CD4-positive, alpha-beta T cell treated with Interleukin-6 at 100 ng/mL for 8 hours (primary cell): ENCODE measurements at places on chromosomes 11 and 22.

GRCh38 chr11:69122630-69123431 lies 32.9 kb upstream of the SMIM38 start:
- DNase-seq, result peak; percentile 54

DNA sequence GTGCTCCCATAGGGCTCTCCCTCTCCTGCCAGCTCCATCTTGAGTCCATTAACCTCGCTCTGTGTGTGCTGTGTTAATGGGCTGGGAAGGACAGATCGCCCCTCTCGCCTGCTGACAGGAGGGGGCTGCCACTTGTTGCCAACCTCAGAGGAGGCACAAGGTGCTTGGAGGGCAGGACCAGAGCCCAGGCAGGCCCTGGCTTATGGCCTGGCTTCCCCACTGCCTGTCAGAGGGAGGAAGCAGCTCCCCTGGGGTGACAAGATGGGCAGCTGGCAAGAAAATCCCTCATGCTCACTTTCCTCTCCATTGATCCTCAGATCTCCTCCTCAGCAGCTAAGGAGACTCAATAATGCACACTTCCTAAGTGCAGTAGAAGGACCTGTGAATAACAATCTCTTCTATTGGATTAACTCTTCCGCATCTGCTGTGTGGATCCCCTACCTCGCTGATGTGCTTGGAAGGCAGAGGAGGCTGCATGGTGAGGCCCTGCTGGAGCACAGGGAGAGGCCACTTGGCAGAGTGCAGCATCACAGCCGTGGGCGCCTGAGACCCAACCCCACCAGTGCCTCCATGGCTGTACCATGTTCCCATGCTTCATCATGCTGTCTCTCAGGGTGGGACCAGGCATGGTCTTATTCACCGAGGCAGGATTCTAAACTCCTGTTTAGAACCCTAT lies 70.3 kb downstream of the TRIM29 start:
- no peak for DNase-seq

- DNase-seq, result peak; percentile 36
These were observed 10.5 kb downstream of the GRK2 start for GRCh38 chr11:67276781-67277230.

DNA sequence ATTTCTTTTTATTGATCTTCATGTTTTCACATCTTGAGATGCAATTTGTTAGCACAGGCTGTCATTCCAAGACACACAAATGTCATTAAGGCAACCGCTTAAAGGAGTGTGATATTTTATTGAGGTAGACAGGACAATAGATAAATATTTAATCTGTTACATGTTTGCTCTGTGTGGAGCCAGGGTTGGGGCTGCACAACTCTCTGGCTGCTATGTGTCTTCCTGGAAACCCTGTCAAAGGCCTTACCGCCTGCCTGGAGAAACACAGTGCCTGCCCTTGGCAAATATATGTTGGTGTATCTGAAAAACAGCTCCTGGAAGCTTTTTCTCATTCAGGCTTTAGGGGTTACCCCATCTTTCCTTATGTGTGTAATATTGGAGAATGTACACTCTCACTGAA lies 139.7 kb upstream of the TEAD1 start:
- DNase-seq, result no peak

DNA sequence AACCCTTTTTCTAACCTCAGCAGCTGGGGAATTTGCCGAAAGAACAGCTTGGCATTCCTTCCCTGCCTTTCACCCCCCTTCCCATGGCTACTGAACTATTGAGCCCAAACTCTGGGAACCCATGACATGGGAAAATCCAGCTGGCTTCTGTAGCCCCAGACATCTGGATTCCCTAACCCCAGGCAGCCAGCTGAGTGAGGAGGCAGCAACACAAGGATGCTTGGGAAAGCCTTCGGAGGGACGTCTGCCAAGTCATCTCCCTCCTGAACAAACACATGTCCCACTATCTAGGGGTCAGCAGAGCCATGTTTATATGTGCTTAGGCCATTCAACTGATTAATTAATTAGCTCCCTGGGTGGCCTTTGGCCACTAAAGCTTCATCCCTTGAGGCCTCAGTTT lies 21.6 kb downstream of the LRRC55 start:
- DNase-seq, result no peak

GRCh38 chr11:66542362-66542761 lies 3.5 kb downstream of the ZDHHC24 start:
- no peak for DNase-seq

DNA sequence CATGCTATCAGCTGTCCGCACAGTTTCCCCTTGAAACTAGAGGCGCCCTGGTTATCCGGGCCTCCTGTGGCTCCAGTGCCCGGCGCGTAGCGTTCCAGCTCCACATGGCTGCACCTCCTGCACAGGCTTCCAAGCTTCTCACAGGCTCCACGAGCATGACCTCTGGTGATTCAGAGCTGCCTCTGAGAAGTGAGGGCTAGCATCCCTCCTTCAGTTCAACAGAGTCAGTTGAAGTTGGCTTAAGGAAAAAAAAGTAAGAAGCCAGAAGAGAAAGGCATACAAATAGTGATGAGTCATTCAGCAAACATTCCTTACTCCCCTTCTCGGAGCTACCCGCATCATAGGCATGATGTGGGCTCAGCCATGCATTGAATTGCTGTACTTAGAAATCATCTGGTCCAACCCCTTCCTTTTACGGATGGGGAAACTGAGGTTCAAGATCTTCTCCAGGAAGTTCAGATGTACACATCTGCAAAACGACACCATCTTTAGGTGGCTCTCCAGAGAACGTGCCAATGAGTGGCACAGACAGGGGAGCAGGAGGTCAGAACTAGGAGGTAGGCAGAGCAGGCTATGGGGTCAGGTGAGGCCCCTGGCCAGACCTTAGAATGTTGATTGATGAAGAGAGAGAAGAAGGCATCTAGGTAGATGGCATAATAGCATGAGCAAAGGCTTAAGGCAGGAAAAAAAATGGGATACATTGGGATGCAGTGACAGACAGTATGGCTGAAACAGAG lies 216.3 kb upstream of the TBCEL start:
- DNase-seq, result no peak

DNA sequence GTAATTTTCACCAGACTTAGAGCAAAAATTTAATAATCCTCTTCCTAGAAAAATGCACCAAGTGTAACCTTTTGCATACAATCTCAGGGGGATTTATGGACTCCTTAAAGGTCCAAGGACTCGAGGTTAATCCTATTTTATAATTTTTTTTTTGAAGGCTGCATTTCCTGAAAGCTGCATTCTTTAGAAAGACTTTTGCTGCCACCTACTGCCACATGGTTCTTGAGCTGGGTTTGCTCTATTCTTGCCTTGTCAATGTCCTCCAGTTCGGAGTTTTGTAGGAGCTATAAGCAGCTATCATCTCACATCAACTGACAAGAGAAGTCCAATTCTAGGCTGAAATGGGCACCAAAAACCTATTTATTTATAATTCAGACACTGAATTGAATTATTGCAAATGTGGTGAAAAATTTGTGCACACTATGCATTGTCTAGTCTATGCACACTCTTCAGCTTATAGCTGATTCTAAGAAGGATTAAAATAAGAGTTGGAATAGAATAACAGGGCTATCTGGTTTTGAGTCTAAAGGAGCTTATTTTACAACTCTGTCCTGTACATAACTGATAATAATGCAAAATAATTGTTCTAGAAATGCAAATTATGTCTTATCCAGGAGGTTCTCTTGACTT lies 31.3 kb downstream of the TRAF6 start:
- DNase-seq, result peak; percentile 29

DNA sequence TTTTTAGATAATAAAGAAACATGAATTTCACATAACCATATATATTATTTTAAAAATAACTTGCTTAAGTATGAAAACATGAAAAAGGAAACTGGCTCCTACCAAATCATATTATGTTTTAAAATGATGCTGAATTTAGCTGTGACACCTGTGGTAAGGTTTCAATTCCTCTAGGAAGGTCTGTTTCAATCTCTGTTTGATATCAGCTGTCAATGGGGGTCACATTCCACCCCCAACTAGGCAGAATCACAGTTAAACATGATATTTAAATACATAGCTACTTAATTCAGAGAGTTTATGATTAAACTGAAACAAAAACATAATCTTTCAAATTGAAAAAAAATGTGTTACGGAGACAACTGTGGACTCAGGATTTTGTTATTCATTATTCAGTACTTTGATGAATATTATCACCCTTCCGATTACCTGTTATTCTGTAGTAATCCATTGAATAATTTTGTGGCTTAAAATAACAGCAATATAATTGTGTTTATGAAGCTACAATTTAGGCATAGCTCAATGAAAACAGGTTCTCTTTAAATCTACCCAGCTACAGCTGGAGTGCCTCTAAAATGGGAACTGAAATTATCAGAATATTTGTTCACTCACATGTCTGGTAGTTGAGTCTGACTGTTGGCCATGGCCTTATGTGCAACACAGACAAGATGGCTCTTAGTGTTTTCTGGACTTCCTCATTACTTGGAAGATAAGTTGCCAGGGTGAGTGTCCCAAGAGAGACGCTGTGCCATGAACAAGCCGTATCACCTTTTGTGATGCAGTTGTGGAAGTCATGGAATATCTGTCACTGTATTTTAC lies 244.6 kb upstream of the ANO3 start:
- DNase-seq, result no peak

DNA sequence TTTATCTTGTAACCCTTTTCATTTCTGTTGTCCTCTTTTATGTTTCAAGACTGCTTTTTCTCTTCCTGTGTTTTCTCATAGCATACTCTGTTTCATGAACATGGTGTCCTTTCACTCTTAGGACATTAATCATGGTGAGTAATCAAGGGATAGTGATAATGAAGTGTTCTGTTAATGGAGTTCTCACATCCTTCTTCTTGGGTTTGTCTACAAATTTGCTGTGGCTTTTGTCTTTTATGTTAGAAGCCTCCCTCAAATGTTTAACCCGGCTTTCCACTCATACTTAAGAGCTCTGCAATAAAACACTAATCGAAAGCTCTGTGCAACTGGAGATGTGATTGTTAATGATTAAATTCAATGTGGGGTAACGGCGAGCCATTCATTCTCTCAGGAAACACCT lies 593.6 kb downstream of the NELL1 start:
- DNase-seq, result no peak

DNA sequence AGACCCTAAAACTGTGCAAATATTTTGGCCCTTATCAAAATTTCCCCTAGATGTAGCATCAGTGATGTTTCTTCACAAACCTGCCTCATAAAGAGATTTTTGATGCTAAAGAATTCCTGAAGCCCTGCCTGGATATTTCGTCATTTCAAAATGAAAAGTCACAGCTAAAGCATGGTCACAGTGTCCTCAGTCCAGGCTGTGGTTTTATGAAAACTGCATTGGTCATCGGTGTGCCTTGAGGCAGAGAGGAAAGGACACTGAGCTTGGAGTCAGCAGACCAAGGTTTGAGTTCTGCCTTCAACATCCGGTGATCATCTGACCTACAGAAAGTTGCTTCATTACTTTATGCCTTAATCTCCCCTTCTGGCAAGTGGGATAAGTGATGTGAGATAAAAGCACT lies 34.8 kb upstream of the ALKBH3 start:
- DNase-seq, result no peak

DNA sequence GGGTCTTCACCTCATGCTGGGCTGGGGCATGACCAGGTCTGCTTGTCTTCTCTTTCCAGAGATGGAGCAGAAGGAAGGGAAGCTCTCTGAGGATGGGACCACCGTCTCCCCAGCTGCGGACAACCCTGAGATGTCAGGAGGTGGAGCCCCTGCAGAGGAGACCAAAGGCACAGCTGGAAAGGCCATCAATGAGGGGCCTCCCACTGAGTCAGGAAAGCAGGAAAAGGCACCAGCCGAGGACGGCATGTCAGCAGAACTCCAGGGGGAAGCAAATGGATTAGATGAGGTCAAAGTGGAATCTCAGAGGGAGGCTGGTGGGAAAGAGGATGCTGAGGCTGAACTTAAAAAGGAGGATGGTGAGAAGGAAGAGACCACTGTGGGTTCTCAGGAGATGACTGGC lies 5.2 kb downstream of the SMTNL1 start:
- DNase-seq, result no peak

DNA sequence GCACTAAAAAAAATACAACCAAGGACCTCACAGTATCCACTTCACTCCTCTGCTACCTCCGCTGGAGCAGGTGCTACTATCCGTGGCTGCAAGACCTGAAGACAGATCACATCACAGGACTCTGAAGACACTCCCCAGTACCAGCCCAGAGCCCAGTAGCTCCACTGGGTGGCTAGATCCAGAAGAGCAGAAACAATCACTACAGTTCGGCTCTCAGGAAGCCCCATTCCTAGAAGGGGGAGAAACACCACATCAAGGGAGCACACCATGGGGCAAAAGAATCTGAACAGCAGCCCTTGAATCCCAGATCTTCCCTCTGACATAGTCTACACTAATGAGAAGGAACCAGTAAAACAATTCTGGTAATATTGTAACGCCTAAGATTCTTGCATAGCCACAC lies 494.0 kb upstream of the FAT3 start:
- DNase-seq, result no peak

GRCh38 chr11:72705442-72706365 lies 31.5 kb upstream of the PDE2A start:
- no peak for DNase-seq

- no peak for DNase-seq
These were observed 53.9 kb downstream of the USP47 start for GRCh38 chr11:11895672-11896071.

DNA sequence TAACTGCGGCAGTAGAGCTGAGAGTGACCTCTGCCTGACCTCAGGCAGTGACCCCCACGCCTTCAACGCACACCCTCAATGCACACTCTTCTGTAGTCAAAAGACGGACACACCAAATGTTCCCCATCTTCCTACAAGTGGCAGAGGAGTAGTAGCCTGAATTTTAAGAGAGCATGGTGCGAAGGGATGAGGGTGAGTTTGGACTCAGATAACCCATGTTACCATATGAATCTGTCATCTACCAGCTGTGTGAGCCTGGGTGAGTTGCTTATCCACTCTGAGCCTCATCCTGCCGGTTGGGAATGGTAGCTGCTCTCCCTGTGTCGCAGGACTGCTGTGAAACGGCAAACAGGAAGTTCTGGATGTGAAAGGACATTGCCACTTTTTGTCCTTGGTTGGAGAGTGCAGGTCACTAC lies 20.6 kb upstream of the ROBO3 start:
- DNase-seq, result no peak

- DNase-seq, result no peak
These were observed 58.3 kb downstream of the C11orf87 start for GRCh38 chr11:109480251-109480650.

GRCh38 chr11:117563556-117563955 lies 233.5 kb downstream of the DSCAML1 start:
- no peak for DNase-seq

DNA sequence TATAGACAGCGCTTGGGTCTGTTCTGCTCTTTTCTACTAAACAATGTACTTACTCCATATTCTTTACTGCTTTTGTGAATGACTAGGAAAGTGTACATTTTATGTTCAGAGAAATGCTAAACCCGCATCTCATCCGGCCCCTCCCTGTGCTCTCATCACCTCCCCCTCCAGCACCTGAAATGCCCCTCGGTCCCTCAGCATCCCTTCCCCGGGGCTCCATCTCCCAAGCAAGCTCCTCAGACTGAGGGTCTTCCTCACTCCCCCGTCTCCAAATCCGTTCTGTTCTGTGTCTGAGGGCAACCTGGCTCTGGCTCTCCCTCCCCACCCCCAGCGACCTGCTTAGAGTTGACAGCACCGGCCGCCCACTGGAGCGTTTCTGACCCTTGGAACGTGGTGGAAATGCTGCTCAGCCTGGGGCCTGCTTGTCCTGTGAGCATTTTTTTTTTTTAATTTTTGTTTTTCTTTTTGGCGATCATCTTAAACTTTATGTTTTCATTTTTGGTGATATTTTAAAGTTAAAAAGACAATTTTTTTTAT lies 1.4 kb downstream of the SELENOO start:
- DNase-seq, result no peak
